IPS-NIHi11 (cell line): ENCODE measurements at places on chromosomes 6 and 20.

DNA sequence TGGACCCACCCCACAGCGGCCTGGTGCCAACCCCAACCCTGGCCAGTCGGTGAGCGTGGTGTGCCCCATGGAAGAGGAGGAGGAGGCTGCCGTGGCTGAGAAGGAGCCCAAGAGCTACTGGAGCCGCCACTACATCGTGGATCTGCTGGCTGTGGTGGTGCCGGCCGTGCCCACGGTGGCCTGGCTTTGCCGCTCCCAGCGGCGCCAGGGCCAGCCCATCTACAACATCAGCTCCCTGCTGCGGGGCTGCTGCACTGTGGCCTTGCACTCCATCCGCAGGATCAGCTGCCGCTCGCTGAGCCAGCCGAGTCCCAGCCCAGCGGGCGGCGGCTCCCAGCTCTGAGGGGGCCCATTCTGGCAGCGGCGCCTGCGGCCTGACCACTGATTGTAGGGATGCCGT lies 23.2 kb downstream of the SDCBP2 start:
- no peak for DNase-seq

DNA sequence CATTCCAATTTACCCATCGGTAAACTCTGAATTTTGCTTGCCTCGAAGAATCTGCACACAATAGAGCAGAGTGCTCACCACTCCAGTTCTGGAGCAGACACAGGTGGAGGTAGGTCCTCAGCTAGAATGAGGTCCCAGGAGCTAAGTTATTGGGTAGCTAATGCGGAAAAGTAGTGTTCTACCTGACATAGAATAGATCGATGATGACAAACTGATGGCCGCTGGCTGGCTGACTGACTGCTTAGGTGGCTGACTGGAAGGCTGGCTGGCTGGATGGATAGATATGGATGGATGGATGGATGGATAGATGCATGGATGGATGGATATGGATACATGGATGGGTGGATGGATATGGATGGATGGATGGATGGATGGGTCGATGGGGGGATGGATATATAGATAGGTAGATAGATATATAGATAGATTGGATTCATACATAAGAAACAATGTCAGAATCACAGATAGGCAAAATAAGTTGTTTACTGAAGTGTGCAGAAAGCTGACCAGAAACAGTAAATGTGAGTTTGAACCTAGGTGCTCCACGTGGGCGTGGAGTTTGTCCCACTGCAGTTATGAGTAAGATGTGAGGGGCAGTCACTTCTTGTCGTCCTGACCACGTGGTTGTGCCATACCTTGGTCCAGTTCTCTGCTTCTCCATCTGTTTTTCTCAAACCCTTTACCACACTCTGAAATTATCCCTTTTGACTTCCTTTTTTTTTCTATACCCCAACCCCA lies 62.1 kb downstream of the TBXT start:
- DNase-seq = no peak

DNA sequence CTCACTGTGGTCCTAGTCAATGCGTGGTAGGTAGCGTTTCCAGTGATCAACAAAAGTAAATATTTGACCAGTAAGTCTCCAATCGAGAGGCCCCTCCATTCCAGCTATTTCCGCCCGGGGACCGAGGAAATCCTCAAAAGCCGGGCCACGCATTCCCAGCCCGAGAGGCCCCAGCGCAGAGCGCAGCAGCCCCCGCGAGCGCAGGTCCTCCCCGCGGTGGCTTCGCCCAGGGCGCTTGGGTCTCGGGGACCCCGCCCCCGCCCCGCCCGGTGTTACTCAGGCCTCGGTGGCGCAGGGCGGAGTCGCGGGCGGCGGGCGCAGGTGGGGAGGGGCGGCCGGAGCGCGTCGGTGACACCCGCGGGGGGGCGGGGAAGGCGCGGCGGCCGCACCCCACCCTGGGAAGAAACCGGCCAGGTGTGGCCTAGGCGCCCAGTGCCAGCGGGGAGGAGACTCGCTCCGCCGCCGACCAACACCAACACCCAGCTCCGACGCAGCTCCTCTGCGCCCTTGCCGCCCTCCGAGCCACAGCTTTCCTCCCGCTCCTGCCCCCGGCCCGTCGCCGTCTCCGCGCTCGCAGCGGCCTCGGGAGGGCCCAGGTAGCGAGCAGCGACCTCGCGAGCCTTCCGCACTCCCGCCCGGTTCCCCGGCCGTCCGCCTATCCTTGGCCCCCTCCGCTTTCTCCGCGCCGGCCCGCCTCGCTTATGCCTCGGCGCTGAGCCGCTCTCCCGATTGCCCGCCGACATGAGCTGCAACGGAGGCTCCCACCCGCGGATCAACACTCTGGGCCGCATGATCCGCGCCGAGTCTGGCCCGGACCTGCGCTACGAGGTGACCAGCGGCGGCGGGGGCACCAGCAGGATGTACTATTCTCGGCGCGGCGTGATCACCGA lies at the start of gene DSP:
DSP (plus strand) TSS at position 497 of the 890 bp plus-strand sequence; CDS start at position 742, 245 bp downstream.
- peak; percentile 77 for DNase-seq

DNA sequence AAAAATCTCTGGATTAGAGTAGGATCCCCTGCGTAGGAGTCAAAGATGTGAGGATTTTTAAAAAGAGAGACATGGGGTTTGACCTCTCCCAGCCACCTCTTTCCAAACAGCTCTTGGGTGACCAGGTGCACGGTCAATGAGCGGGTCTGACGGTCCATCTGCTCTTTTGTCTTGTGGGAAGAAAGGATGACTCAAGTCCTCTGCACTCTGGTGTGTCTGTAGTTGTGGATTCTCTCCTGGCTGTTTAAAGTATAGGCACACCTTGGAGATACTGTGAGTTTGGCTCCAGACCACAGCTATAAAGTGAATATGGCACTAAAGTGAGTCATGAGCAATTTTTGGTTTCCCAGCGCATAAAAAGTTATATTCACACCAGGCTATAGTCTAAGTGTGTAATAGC lies 209.8 kb downstream of the BMP7 start:
- DNase-seq = no peak

GRCh38 chr6:128520436-128521281 lies at the start of gene PTPRK:
PTPRK (minus strand) TSS chr6:128520599; CDS start chr6:128520358, 241 bp downstream.
- peak; percentile 88 for DNase-seq

DNA sequence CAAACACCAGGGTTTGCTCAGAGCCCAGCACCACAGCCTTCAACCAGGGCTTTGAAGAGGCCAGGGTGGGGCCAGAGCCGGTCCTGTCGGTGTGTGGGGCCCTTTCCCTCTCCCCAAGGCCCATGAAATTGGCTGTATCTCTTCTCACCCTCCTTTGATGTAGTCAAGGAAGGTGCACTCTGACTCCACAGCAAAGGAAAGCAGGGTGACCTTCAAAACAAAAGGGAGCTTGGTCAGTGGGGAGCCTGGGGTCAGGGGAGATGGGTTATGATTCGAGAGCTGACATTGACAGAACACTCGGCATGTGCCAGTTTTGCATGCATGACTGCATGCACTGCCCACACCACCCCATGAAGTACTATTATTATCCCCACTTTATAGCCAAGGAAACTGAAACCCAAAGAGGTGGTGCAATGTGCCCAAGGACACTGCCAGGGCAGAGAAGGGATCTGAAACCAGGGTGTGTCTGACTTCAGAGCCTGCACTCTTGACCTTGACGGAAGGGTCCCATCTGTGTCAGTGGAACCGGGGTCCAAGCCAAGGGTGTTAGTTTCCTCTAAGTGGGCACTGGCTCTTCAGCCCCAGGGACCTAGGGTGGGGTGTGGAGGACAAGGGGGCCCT lies 55.4 kb downstream of the RAB44 start:
- DNase-seq = no peak

DNA sequence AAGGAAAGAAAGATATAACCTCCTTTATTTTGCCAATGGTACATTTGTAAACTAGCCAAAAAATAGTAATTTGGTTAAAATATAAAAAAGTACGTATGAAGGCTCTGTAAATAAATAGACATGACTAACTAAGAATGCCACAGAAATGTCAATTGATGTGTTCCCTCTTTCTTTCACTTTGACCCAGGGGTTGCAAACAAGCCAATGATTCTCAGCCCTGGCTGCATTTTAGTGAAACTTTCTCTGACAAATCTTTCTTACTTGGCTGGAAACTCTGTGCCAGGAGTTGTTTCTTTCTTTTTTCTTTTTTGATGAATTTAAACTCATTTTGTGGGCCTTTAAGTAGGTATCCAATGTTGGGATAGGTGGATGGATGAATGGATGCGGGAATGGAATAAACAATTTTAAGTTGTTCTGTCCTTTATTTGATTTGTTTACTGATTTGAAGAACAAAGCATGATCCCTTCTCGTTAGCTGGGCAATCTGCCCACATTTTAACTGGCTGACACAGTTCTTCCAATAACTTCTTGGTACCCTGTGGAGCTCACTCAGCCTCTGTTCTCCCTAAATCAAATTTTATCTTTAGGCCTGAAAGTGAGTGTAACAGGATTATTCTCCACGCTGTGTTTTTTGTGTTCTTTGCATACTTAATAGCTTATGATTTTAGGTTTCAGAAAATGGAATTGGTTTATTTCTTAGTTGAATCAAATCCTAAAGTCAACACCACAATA lies 58.6 kb upstream of the GCLC start:
- DNase-seq = no peak

GRCh38 chr6:31634131-31634530 lies 13.6 kb downstream of the PRRC2A start:
- no peak for DNase-seq

- peak; percentile 62 for DNase-seq
Measured at GRCh38 chr6:25627001-25627400, 25.0 kb upstream of the SCGN start.

DNA sequence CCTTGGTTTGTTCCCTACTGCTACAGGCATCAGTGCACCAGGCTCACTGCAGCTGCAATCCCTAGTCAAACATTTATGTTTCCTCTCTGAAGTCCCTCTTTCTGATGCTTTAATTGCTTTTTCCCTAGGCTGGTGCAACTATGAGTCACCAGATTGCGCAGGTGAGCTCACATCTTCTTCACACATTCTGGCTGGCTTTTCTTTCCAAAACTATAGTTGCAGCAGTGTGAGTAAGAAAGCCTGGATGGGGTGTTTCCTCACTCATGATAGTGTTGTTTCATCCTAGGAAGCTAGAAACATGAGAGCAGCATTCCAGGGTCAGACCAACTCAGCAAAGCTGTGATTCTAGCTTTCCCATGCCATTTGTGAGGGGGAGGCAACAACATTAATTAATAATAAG lies 296.4 kb downstream of the PAX1 start:
- no peak for DNase-seq

DNA sequence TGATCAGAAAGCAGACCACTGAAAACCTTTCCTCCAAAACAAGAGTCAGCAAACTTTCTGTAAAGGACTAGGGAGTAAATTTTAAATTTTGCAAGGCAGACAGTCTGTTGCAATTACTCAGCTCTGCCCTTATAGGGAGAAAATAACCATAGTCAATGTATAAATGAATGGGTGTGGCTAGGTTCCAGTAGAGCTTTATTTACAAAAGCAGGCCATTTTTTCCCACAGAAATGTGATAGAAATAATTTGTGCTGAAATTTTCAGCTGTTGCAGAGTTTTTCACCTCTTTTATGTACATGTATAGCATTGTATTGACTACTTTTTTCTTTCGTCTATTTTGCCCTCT lies 7.7 kb downstream of the AMD1 start:
- no peak for DNase-seq

DNA sequence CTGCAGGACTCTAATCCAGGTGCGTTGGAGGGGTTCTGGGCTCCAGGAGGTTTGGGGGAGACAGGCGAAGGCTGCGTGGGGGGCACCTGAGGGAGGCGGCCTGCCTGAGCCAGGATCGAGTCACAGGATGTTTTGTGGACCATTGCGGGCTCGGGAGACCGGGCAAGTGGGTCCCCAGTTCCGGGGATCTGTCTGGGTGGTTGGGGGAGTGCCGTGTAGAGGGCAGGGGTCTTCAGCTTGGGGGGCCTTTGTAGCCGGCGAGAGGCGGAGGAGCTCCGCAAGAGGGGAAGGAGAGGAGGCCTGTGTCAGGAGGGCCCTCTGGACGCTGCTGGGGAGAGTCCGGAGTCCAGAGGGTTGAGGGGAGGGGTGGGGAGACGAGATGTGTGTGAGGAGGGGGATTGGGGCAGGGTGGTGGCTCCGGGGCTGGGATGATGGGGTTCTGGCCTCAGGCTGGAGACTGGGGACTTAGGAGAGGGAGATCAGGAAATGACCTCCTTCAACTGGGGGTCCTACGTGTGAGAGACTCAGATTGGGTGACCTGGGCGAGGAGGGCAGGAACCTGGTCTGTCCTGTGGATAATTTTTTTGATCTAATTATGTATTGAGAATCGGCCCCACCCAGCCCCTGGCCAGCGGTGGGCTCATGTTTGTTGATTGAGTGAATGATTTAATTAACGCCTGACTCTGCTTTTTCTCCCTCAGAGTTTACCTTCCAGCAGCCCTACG lies 505 bp downstream of the SNAI1 start:
- peak; percentile 35 for DNase-seq

- DNase-seq = no peak
Measured at GRCh38 chr6:104591573-104592334, 268.0 kb downstream of the HACE1 start.

GRCh38 chr6:82145926-82146452 lies 101.6 kb downstream of the IBTK start:
- no peak for DNase-seq

DNA sequence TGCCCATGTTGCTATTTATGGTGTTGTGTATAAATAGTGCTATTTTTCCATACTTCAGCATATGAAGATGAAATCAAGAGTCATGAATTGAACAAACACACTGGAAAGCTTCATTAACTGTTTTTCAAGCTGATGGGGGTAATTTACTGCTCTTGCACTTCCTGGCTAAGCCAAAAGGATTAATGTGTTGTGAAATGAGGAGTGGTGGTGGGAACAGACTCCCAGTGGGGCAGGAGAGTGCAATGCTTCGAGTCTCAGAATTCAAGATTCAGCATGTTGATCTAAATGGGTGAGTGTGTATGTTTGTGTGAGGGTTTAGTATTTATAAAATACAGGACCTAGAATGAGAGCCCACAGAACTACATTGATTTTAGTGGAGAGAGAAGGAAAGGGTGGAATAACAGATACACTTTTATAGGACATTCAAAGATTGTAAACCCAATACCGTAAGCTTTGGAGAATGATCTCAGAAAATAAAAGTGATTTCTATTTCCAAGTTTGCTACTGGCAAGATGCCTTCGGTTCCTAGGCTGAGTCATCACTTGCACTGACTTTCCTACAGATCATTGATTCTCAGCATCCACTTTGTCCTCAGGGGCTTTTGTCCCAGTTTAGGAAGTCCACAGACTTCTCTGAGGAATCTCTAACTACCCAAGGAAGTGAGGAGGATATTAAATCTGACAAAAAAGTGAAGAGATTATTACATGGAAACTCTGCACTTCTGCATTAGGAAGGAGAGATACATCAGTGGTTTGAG lies 303.6 kb downstream of the TRDN start:
- DNase-seq = no peak

GRCh38 chr6:143745166-143746133 lies 67.7 kb downstream of the PHACTR2 start:
- DNase-seq = no peak

GRCh38 chr6:75204217-75204958 lies 1.5 kb downstream of the COL12A1 start:
- DNase-seq = peak; percentile 70

DNA sequence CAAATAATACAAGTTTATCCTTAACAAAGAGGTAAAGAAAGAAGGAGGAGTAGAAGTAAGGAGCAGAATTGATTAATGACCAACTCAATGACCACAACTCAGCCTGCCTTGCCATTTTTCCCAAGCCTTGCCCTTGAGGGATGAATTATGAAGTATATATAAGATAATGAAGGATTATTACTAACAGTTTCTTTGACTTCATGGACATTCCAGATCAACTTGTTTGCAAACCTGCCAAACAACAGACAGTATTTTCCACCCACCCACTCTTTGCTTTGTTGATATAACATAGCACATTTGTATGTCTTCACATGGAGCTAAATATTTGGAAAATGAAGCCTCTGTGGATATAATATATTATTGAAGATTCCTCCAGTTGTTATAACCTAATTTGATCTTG lies 9.9 kb upstream of the C6orf141 start:
- DNase-seq = no peak
